ENCODE measurements at places on chromosomes 7 and 10. TPM values are rescaled to one million over a fixed set of nuclear protein-coding genes. Genes with fewer than 3 reads are reported as not detected.

The STOX1 gene
- 0.38 TPM for total RNA-seq

The JAZF1 gene
- 22.1 TPM for total RNA-seq

The SLC26A3 gene
- not detected for total RNA-seq

The SERPINE1 gene
- total RNA-seq: 1.6 TPM

The CLEC2L gene
- 0.83 TPM for total RNA-seq

The PRSS37 gene
- total RNA-seq: not detected

The GDF2 gene
- total RNA-seq: not detected

The LGI1 gene
- total RNA-seq: 0.13 TPM

The ECHDC3 gene
- 105 TPM for total RNA-seq

The INMT gene
- 40.4 TPM for total RNA-seq

The FAM20C gene
- 23.4 TPM for total RNA-seq

The OR2A7 gene
- total RNA-seq: 0.51 TPM

The CTNNA3 gene
- 129 TPM for total RNA-seq

The DYDC2 gene
- not detected for total RNA-seq

The C10orf67 gene
- total RNA-seq: 0.54 TPM

The NPSR1 gene
- total RNA-seq: not detected
